NCI-H2029 (cell line): ENCODE measurements at places on chromosomes 13 and 19.

- no peak for DNase-seq
Observed at GRCh38 chr13:95033890-95034289, 267.4 kb downstream of the ABCC4 start.

GRCh38 chr13:110137680-110138009 lies 169.3 kb downstream of the COL4A1 start:
- DNase-seq: peak; percentile 78

GRCh38 chr13:104357672-104358354 lies 1291.6 kb upstream of the SLC10A2 start:
- DNase-seq: no peak

DNA sequence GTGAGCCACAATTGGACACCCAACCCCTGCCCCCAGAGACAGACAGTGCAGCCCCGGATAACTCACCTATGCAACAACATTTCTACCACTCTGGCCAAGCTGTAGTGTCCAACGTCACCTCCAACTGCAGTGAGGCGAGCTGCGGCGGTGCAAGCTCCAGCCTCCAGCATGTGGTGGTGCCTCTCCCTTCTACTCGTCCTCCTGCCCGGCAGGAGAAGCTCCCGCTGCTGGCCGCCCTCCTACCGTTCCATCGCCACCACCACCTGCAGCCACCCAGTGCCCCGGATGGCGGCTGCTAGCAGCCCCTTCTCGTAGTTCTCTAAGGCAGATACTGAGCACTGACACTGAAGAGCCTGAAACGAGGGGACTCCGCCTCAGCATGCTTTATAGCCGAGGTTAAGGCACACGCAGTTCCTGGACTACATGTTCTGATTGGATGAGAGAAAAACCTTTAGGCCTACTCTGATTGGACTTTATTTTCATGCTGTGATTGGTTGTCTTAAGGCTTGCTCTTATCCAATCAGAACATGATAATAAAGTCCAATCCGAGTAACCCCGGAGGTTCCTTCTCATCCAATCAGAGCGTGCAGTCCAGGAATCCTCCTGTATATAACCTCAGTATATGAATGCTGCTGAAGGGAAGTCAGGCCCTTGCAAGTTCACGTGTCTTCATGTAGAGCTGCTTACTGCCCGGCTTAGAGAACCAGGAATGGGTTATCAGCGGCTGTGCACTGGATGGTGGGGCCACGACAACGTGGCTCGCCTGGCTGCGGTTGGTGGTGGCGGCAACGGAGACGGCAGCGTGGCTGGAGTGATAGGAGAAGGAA lies 63.5 kb downstream of the TUBA3C start:
- DNase-seq: no peak

DNA sequence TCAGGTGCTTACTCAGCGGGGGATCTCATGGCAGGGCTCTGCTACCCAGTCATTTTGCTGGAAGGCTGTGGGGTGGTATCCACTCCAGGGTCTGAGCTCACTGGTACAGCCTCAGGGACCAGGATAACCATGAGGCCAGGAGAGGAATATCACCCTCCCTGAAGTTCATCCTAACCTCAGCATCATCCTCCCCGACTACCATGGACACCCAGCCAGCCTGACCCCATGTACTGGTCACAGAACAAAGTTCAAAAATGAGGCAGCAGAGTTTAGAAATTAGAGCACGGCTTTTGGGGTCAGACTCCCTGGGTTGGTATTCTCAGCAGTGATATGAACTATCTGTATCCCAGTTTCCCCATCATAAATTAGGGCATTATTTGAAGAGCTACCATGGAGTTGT lies 35.5 kb upstream of the RXFP2 start:
- DNase-seq: no peak

DNA sequence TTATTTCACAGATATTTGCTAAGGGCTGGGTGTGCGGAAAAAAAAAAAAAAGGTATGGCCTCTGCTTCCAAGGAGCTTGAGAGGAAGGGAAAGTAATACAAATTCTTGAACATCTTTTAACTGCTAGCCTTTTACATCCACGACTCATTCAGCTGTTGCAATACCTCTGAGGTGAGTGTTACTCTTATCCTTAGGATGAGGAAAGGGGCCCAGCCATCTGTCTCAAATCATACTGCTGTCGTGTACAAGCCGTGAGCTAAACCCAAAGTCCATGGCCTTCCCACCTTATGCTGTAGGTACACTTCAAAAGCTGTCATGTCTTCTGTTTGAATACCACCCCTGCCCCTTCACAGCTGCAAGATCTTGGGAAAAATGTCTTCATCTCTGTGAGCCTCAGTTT lies 146.8 kb downstream of the KCNRG start:
- DNase-seq: no peak

- DNase-seq: no peak
Observed at GRCh38 chr19:33459222-33460090, 62.1 kb downstream of the PEPD start.

DNA sequence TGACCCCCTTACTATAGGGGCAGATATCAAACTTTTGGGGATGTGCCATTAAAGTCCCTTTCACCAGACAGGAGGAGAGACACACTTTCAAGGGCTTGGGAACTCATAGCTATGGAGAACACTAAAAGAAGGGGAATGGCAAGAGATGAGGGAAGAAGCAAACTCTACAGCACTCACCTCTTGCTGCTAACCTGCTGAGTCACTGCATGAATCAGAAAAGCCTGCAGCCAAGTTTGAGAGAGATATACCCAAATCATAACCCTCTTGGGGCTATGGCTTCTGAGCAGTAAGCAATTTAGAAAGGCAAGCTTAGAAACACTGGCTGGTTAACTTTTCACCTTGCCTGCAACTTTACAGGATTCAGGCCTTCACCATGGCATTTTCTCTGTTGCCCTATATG lies 1028.0 kb downstream of the UQCRFS1 start:
- no peak for DNase-seq

- DNase-seq: no peak
Observed at GRCh38 chr13:49938921-49939320, 2.8 kb upstream of the SPRYD7 start.

DNA sequence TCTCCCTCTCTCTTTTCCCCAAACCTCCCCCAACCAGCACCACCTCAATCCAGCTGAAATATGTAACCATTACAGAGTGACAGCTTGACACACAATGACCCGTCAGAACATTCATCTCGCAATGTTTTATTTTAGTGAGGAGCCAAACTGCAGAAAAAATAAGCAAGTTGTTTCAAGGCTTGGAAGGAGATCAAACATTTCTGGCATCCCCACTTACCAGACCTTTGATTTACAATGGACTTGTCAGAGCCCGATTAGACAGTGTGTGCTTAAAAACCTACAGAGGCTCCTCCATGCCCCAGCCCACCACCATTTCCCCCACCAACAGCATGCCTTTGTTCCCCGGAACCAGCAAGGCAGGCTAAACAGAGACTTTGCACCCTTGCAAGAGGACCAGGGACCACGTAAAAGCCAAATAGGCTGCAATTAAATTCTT lies 382.8 kb upstream of the ZNF507 start:
- no peak for DNase-seq

DNA sequence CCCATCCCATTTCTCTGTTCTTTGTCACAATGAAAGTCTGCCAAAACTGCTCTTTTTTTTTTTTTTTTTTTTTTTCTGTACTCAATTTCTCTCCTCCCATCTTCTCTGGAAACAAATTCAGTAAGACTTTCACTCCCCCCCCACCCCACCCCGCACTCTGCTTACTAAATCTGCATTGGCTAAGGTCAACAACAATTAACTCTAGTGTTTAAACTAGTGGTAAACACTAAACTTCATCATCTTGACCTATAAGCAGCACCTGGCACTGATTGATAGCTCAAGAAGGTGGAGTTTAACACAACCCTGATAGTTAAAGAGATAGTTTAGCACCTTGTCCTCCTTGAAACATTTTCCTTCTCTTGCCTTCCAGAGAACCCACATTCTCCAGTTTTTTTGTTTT lies 14.1 kb upstream of the KLF12 start:
- DNase-seq: no peak

GRCh38 chr13:22014469-22014868 lies 343.6 kb downstream of the FGF9 start:
- DNase-seq: no peak

DNA sequence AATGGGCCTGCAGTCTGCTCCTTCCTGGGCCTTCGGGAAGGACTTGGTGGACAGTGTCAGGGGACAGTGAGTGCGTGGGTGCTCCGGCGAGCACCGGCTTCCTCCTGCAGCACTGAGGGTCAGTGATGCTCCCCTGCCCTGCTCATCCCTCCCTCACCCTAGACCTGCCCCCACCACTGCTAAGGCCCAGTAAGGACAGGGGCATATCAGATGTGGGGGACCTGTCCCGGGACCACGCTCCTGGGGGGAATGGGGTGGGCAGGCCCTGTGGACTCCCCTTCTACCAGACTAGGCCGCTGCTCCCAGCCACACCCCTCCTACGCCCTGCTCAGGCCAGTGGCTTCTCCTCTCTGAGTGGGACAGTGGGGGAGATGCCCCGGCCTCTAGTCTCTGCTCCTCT lies 3.2 kb downstream of the MICOS13 start:
- no peak for DNase-seq

DNA sequence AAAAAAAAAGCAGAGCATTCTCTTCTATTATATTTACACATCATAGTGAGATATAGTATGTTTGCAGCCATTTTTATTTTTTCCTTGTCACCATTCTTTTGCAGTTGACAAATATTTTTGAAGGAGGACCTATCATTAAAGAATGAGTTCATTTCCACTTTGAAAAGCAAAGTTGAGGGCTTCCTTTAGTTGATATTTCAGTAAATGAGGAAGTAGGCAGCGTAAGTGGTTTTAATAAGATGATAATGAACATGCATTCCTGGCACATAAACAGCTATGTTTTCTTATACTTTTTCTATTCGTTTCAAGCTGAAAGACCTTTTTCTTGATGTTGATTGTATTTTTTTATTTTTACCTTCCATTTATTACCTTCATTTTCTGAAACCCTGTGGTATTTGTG lies 66.2 kb downstream of the ZMYM2 start:
- no peak for DNase-seq

DNA sequence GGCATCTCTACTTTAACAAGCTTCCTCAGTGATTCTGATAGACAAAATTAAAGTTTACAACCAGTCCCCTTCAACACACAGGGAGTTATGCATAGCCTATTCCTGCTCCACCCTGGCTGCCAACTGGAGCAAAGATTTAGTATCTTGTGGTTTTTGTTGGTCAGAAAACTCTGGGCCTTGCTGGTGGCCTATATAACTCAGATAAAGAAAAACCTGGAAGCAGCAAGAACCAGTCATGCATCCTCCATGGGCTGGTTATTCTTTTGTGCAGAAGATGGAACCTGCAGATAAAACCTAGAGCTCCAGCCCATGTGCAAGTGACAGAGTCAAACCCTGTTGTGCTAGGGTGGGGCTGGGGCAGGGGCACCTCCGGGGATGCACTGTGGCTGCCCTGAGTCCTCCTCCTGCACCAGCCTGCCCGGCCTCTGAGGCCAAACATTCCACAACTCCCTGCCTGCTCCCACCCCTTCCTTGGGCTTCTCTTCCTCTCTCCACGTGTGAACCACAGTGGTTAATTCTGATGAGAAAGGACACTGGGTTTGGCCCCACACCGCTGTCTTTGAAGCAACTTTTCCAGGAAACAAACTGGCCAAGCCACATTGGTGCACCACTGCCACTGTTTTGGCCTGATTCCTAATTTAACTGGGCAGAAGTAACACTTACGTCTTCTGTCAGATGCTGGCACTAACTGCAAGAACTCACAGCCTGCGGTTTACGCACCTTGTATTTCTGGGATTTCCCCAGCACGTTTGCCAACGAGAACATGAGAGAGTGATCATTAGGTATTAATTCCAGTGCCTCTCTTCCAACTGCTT lies 23.3 kb upstream of the GGACT start:
- no peak for DNase-seq

DNA sequence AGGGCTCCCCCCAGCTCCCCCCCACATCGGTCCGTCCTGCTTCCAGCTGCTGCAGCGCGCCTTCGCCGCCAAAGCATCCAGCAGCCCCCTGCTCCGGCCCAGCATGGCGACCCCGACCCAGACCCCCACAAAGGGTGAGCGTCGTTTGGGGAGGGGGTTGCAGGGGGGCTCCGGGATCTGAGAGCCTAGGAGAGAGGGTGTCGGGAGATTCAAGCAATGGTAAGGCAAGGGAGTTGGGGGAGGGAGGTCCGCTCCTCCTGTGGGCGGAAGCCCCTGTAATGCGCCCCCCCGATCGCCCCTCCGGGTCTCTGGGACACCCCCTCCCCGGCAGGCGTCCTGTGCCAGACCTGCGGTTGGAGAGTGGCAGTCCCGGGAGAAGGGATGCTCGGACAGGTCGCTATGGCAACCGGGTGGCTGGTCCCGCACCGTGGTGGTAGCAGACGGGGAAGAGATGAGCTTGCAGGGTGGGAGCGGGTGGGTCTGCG lies at the start of gene FXYD7:
Gene FXYD7 (plus strand): TSS at position 25 of the 485 bp plus-strand sequence. CDS start 79 bp downstream, at position 104.
- no peak for DNase-seq

GRCh38 chr13:46369506-46370277 lies 17.4 kb downstream of the RUBCNL start:
- DNase-seq: no peak

GRCh38 chr19:2747349-2747748 lies 7.5 kb upstream of the SLC39A3 start:
- no peak for DNase-seq

DNA sequence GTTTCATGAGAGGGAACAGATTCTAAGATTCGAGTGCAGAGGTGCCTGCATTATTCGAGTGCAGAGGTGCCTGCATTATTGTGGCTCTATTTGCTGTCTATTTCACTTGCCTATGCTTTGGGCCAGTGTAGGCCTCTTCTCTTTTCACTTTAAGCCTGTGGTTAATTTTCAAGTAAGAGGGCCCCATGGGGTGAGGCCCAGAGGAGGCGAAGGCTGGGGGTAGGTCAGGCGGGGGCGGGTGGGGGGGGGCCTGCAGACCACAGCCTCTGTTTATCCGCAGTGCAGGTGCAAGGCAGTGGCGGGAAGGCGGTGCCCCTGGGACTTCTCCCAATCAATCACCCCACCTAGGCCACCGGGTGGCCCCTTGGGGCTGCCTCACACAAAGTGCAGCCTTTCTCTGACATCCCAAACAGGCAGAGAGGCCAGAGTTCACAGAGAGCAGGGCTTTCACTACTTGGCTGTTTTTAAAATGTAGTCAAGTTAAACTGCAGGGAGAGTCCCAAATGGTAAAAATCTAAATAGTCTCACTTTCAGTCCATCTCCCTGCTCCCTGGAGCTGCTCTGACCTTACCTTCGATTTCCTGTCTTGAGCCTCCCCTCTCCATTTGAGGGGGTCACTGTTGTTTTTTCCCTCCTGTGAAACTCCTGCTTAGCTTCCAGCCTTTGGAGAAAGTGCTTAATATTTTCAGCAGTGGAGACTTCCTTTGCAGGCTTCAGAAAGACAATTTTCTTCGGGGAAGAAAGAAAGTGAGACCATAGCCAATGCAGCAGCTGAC lies 249.0 kb downstream of the DLEU7 start:
- no peak for DNase-seq
